Stimulated activated CD4-positive, alpha-beta T cell treated with anti-CD3 and anti-CD28 coated beads, Interleukin-12 subunit alpha, Interleukin-12 subunit beta, amount 100 ng/mL, for 24 hours (primary cell): ENCODE measurements at places on chromosomes 3 and 15.

- DNase-seq: no peak
These were observed 7.1 kb downstream of the THBS1 start for GRCh38 chr15:39587731-39588530.

DNA sequence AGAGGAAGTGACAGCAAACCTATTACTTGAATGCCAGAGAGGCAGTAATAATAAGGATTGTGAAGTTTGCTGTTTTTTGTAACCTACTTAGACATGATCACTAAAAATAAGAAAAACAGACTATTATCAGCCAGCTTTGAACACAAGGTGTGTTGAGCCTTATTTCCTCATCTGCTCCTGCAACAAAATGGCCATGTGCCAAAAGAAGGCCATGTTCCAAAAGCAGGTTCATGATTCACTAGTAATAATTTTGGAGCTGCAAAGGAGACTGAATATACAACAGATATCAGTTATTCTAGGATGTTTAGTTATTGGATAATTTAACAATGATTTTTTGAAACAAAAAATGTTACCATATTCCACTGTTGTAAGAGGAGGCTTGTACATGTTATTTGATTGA, 578.7 kb downstream of the SQOR start:
- no peak for DNase-seq

GRCh38 chr15:62338497-62338896, 173.4 kb upstream of the C2CD4B start:
- no peak for DNase-seq

- no peak for DNase-seq
These were observed 17.4 kb downstream of the LRIG1 start for GRCh38 chr3:66483409-66483906.

- DNase-seq: no peak
These were observed 40.4 kb downstream of the TM2D3 start for GRCh38 chr15:101611580-101612299.

GRCh38 chr3:132183811-132184210, 133.4 kb upstream of the ACP3 start:
- DNase-seq: no peak

DNA sequence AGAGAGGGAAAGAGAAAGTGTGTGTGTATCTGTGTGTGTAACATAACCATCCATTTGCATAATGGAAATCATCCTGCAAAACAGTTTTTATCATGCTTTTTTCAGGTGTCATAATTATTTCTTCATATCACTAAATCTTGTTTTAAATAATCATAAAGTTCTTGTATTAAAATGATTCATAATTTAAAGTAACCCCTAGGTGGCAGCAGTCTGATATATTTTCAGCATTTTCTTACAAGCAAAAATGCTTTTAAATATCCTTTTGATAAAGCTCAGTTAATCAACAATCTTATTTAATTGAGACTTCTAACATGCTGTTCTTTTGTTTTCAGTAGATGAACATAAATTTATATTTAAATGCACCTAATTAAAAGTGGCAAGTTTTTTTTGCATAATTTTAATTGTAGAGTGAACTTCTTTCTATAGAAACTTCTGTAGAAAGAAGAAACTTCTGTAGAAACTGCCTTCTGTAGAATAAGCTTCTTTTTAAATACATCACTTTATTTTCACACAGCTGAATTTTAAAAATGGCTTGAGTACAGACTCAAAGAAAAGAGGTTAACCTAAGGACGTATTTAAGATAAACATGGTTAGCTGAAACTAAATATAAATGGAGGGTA, 72.5 kb downstream of the OPA1 start:
- no peak for DNase-seq

- DNase-seq: no peak
These were observed 506.5 kb downstream of the MAGI1 start for GRCh38 chr3:65532215-65532614.

- DNase-seq: no peak
These were observed 58.8 kb downstream of the RNF13 start for GRCh38 chr3:149871855-149872254.

DNA sequence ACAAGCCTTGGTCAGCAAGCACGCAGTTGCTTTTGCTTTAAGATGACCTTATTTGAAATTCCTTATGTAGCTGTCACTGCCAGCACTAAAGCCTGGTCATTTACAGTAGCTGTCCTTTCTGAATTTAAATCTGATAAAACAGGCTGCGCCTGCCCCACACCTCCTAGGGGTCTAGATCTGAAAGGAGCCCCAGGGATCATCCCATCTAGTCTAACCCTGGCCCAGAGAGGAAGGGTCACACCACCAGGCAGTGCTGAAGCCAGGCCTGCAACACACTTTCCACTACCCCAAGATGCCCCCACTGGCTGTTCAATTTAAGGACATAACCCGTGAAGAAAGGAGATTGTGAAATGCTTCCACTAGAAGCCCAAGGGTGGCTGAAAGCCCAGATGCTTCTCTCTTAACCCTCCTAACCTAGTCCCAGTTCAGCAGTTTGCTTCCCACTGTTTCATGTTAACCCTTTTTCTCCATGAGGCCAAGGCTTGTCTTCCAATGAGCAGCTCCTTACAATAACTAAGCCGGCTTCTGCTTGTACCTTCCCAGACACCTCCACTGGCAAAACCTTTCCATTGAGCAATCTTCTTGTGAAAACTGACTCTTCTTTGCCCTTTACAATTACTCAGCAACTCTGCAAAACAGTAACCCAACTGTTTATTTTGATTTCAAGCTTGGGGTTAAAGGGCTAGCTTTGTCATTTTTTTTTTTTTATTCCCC, 198.9 kb upstream of the LPP start:
- no peak for DNase-seq

- DNase-seq: no peak
These were observed 1.9 kb downstream of the KLHDC8B start for GRCh38 chr3:49173116-49173791.

- DNase-seq: no peak
These were observed 18.1 kb downstream of the PLXNB1 start for GRCh38 chr3:48411606-48412374.

DNA sequence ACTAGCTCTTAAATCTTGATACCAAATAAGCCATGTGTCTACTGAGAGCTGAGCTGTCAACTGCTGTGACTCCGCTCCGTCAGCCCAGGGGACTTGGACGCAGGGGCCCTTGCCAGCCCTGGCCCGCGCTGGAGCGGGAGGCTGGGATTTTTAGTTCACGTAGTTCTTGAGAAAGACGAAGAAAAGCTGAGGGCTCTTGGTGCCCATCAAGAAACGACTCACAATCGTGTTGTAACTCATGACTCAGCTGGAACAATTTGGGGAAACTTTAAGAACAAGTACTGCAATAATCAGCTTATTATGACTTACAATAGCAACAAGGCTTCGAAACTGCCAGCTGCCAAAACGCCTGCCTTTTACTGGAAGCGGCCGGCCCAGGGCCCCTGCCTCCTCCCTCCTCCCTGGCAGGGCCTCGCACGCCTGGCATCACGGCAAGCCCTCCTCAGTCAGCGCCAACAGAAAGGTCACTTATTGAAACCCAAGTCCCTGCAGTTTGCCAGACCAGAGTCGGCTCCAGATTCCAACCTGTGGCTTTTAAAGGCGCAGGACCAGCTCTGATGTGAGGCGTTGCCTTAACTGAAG, 60.3 kb downstream of the RGMA start:
- DNase-seq: no peak

DNA sequence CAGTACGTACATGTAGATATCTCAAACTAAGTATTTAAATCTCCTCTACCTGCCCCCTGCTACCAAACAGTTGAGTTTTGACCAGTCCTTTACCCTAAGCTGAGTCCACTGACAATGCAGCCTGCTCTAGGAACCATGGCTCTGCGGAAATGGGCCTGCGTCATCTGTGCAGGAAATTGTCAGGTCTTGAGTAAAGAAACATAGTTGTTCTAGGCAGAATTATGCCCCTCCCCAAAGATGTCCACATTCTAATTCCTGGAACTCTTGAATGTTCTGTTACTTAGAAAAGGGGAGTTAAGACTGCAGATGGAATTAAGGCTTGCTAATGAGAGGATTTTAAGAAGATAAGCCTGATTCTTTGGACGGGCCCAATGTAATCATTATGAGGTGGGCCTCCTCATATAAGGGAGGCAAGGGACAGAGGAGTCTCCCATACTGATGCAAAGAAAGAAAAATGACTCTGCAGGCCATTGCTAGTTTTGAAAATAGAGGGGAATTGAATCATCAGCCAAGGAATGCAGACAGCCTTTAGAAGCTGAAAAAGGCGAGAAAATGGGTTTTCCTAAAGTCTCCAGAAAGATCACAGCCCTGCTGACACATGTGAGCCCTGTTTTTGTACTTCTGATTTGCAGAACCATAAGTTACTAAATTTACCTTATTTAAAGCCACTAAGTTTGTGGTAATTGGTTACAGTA, 5.5 kb upstream of the VGLL3 start:
- no peak for DNase-seq
